ENCODE measurements at places on chromosomes 7 and 10.

DNA sequence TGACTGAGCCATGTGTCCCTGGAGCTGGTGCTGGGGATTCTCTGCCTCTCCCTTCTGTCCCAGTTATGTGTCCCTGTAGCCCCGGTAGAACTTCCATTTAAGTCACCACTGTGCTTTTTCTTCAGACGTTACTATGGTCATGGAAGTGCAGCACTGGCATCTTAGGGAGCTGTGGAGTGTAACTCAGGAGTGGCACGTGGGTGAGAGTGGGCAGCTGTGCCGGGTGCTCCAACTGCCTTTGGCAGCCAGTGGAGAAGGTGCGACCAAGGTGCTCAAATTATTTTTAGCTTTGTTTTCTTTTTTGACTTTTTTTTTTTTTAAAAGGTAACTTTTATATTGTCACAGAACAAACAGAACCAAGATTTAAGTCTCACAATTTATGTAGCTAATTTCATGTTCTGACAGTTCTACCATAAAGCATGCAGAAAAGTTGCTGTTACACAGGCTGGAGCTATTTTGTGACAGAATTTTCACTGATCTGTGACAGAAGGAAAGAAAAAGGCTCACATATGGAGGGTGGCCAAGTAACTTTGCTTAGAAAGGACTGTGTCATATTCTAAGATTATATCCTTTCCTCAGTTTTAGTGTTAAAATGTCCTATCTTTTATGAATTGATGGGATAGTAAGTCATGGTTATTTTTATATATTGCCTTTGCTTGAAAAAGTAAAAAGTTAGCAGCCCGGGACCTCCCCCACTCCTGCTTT is 73.9 kb downstream of the SH2D4B start:
- no peak for DNase-seq

- DNase-seq: no peak
These were observed 55.0 kb downstream of the WAC start for GRCh38 chr10:28587970-28588290.

DNA sequence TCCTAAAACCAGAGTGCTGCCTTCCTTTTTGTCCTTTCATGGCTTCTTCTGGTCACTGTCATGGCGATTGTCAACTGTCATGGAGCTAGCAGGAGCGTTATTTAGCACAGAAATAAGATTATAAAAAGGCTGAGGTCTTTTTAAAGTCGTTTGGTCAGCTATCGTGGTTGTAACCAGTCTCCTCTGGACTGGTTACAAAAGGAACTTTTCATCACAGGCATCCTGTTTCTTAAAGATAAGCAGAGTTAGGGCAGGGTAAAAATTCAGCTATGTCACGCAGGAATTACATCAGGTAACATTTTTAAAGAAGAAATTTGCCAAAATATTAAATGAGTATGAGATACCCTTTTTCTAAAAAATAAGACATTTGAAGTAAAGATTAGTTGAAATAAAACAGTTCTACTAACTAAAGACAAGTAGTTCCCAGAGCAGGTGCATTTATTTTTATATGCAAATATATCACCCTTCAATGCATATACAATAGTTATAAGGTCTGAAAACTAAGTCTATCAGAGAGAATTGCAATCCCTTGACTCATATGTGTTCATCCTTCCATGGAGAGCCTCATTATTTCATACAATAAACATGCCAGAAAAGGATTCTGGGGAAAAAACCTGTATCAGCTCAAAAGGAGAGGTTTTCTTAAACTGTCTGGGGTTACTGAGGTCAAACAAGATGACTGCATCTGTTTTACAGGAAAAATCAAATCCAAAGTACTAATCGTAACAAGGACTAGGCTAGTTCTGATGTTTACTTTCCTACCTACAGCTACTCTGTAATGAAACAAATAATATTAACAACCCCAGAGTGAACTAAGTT is 20.9 kb downstream of the FAM24A start:
- no peak for DNase-seq

DNA sequence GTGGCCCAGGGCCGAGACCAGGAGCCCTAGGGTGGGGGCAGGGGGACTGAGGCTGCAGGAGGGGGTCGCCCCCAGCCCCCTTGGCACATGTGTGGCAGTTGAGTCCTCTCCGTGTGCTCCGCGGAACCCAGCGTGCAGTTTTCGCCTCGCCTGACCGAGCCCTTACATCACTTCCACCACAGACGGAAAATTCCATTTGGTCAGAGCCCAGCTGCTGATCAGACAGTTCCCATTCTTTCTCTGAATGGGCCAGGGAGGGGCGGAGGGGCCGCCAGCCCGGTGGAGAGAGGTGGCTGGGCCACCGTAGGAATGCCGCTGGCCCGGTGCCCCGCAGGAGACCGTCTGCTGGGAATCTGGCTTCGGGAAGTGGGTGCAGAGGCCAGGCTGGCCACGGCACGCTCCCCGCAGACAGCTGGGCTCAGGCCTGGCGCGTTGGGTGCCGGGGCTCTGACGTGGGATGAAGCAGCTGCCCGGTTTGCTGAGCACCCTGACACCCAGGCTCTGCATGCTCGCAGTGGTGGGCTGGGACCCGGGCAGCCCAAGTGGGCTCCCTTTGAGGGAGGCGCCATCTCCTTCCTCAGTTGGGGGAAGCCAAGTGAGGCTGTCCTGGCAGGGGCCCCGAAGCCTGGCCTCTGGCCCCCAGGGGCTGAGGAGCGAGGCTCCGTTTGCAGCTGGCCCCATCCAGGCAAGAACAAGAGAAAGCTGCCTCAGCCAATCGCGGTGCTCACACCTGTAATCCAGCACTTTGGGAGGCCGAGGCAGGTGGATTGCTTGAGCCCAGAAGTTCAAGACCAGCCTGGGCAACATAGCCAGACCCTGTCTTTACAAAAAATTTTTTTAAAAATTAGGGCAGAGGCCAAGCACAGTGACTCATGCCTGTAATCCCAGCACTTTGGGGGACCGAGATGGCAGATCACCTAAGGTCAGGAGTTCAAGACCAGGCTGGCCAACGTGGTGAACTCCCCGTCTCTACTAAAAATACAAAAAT is 9.9 kb downstream of the TTYH3 start:
- no peak for DNase-seq

DNA sequence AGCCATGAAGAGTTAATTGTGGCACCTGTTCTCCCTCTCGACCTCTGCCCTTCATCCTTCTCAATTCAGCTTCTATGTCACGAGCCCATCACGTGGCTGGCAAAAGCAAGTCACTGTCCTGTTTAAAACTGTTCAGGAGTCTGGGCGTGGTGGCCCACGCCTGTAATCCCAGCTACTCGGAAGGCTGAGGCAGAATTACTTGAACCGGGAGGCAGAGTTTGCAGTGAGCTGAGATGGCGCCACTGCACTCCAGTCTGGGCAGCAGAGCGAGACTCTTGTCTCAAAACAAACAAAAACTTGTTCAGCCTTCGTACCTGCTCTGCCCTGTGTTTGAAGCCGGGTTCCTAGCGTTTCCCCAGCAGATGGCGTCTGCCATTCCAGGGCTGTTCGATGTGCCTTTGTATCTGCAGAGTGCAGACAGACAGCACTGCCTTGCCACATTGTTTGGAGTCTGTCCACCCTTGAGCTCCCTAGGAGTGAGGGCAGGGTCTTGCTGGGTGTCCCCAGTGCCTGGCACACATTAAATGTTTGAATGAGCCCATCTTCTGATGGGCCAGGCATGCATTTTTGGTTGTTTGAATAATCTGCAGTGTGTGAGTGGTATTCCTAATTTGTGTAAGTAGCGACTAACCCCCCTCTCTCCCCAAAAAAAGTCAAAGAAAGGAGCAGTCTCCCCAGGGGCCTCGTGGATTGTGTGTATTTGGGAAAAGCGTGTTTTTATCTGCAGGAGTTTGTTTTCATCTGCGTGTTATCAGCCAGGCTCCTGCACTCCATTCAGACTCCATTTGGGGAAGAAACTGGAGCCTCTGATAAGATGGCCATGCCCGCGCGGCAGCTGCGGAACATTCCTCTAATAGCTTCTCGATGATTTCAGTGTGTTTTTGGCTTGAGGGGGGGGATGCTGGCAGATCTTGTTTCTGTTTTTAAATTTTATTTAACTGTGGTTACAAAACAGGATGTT is 61.2 kb downstream of the DNAJB6 start:
- no peak for DNase-seq

DNA sequence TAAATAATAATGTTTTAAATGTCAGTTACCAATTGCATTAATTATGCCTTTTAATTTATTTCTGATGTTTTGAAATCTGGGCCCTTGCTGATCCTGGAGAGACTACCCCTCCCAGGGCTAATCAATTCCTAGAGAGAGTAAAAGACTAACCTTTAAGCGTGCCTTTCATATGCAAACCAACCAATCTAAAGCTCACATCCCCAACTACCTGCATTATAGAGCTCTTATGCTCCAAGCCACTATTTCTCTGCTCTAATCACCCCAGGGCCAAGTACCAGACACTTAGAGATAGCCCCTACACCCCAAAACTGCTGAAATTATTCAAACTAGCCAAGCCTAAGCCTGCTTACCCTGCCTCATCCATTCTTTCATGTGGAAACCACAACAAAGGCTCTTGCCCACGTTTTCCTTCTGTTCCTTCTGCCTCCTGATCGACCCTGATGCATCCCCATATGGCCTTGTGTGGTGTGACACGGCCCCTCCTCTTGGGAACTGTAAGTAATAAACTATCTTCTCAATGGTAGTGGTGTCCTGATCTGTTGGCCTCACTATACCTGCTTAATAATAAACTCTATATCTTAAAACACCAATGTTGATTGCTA is 97.7 kb downstream of the HIBADH start:
- no peak for DNase-seq

- DNase-seq: no peak
These were observed 171.1 kb downstream of the FAM107B start for GRCh38 chr10:14603534-14604102.

DNA sequence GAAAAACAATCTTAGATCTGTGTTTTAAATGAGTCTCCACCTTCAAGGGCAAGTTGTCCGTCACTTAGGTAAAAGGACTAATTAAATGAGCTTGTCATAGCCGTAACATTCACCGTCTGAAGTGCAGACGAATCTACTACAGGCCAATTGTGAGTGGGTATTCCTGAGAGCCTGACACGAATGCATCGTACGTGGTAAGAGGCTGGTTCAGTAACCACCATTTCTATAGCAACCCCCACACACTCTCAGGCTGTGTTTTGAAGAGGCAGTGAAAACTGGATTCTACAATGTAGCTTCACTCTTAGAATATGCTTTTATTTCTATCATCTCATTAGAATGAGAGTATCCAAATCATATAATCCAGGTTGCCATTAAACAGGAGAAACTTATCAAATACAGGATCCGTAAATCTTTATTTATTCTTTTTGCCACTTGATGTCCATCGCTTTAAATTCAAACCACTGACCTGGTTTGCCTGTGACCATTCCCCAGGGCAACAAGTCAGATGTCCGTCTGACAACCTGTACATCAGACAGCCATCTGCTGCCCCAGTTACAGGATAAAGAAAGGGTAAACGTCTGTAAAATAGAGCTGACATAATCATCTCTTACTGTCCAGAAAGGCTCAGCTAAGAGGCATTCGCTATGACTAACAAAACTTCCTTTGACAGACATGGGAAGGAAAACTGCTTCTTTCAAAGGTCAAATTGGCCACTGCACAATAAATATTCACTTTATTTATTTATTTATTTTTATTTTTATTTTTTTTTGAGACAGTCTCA is 70.3 kb upstream of the NMT2 start:
- DNase-seq: no peak

Data from activated T-helper 1 cell treated with anti-CD3 and anti-CD28 coated beads, Interleukin-2, amount 50 U/mL, for 16 hours (primary cell).